Bronchus fibroblast of lung (primary cell): ENCODE measurements at places on chromosomes 3 and 15. TPM values are rescaled to one million over a fixed set of nuclear protein-coding genes. Genes with fewer than 3 reads are reported as not detected.

CKMT1A gene
- total RNA-seq = not detected in 2 replicates

MYZAP gene
- 0.15 and 0.17 TPM in 2 replicates for total RNA-seq

ZNF620 gene
- total RNA-seq = 0.67 and 1.0 TPM in 2 replicates

SRPRB gene
- total RNA-seq = 38.2 and 43.4 TPM in 2 replicates

MKRN2OS gene
- total RNA-seq = not detected in 2 replicates

CCR9 gene
- total RNA-seq = not detected in 2 replicates

CPN2 gene
- total RNA-seq = not detected in 2 replicates

EPHB3 gene
- total RNA-seq = 0.89 and 1.3 TPM in 2 replicates

SENP8 gene
- 1.5 and 2.0 TPM in 2 replicates for total RNA-seq

CLDN16 gene
- not detected in 2 replicates for total RNA-seq

CKMT1B gene
- total RNA-seq = not detected in 2 replicates

HTR3E gene
- not detected in 2 replicates for total RNA-seq

ZNF774 gene
- 0.67 and 0.89 TPM in 2 replicates for total RNA-seq

TMEM40 gene
- 0.34 TPM in 1 of 2 replicates, not detected in the other for total RNA-seq

C2CD4B gene
- total RNA-seq = not detected in 2 replicates

RAD51 gene
- 12.9 and 14.1 TPM in 2 replicates for total RNA-seq

BSN gene
- total RNA-seq = 0.15 and 0.17 TPM in 2 replicates

PLA2G4F gene
- total RNA-seq = not detected in 2 replicates

TMIE gene
- not detected in 2 replicates for total RNA-seq

UBE3A gene
- total RNA-seq = 31.2 and 33.6 TPM in 2 replicates

BNC1 gene
- 7.1 and 8.5 TPM in 2 replicates for total RNA-seq

GP5 gene
- under 0.01 TPM in 1 of 2 replicates, not detected in the other for total RNA-seq

GABRR3 gene
- total RNA-seq = not detected in 2 replicates

VILL gene
- total RNA-seq = 4.9 and 5.0 TPM in 2 replicates

CA12 gene
- total RNA-seq = 18.7 and 20.8 TPM in 2 replicates

SEMA7A gene
- total RNA-seq = 24.7 and 26.2 TPM in 2 replicates

PAQR5 gene
- 1.2 and 1.5 TPM in 2 replicates for total RNA-seq
